ENCODE measurements at places on chromosomes 6 and 20.

DNA sequence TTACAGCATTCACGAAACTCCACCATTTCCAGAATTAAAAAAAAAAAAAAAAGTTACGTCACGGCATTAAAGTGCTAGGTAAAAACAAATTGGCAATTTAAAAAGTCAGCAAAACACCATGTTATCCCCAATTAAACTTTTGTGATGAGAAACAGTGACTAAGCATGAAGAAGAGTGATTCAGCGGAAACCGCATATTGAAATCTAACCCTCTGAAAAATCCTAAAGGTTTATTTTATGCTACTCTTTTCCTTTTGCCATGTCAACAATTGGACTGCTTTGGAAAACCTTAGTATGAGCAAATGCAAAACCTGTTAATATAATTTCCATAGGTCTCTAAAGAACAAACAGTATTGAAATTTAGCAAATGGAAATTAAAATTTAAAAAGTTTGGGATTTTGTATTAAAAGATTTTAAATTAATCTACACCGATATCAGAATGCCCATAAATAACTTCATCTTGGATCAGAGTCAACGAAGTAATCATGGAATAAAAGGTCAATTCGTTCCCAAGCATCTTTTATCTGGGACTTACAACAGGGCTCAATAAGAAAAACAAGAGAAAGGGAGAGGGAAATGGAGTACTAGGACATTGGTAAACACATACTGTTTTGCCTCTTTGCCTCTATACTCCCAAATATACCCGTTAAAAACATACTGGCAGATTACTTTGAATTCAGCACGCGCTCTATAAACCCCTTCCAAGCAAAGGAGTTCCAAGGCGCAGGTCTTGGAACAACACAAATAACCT lies 1.1 kb downstream of the FBXO30 start:
- no peak for DNase-seq

DNA sequence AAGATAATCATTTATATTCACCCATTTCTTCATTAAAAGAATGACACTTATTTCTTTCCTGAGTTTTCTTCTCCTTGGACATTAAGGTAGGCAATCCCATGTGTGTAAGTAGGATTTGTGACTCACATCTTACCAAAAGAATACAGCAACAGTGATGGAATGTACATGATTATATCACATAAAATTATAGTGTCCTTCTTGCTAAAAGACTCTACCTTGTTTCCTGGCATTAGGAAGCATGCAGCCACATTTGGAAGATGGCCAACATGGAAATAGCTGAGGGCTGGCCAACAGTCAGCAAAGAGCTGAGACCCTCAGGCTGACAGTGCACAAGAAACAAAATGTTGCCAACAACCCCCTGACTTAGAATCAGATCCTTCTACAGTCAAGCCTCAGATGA lies 327.9 kb upstream of the MARCKS start:
- DNase-seq: no peak

DNA sequence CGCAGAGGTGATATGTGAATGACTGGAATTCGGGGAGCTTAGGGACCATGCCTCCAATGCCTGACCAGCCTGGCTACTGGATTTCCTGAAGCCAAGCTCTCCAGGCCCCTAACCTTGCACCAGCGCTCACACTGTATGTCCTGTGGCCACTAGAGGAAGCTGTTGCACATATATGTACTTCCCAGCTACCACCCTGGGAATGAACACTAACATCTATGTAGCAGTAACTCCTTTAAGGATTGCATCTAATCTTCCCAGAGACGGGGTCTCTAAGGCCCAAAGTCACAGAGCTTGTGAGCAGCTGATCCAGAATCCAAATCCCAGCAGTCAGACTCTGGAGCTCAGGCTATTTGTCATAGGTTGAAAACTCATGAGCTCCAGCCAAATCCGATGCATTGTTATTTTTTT lies 20.4 kb upstream of the BPIFB1 start:
- DNase-seq: no peak

DNA sequence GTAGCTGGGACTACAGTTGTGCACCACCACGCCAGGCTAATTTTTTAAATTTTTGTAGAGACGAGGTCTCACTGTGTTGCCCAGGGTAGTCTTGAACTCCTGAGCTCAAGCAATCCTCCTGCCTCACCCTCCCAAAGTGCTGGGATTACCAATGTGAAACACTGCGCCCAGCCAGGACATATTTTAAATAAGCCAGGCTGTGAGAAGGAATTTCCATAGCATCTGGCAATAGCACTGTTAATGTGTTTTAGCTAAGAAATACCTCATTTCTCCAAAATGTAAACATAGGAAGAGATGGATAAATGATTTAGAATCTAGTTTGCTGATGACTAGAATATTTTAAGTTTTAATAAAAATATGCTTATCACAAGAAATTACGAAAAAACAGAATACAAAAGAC lies 27.0 kb upstream of the SLA2 start:
- DNase-seq: no peak

- no peak for DNase-seq
Measured at GRCh38 chr20:32580970-32581838, 3.9 kb downstream of the NOL4L start.

DNA sequence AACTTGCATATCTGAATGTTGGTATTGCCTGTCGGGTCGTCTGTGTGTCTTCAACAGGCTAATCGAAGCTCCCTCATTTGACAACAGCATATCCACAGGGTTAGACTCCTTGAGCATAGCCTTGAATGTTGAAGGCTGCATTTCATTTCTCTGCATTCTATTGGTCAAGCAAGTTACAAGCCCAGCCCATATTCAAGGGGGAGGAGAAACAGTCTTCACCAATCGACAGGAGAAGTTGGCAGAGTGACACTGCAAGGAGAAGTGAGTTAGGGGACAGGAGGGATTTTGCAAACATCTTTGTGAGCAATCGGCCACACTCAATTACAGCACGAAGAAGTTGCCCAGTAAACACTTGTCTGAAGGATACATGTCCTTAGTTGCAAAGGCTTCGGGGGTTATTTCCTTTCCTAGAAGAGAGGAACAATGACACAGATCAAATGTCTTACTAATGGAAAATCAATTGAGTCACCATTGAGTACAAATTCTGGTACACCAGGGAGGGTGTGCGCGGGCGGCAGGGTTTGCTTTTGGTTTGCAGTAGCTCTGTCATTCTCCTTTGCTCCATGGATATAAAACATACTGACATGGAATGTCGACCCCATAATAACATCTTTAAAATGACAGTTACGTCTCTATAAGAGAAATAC lies 60.6 kb upstream of the NT5E start:
- DNase-seq: no peak

DNA sequence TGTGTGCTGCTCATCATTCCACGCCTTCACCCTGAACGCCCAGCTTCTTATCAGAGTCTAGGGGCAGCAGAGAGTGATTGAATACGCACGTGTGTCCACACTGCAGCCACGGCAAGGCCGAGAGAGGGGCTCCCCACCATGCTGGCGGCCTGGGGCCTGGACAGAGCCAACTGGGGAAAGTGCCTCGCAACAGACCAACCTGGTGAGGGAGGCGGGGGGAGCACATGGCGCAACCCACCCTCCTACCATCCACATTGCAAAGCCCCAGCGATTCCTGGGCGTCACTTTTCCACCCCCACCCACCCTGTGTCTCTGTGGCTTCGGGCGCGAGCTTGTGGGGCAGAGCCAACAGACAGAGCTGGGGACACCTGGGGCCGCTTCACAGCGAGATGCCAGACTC lies 66.4 kb upstream of the DUSP22 start:
- no peak for DNase-seq

GRCh38 chr6:144364782-144365181 lies 79.6 kb downstream of the UTRN start:
- no peak for DNase-seq

DNA sequence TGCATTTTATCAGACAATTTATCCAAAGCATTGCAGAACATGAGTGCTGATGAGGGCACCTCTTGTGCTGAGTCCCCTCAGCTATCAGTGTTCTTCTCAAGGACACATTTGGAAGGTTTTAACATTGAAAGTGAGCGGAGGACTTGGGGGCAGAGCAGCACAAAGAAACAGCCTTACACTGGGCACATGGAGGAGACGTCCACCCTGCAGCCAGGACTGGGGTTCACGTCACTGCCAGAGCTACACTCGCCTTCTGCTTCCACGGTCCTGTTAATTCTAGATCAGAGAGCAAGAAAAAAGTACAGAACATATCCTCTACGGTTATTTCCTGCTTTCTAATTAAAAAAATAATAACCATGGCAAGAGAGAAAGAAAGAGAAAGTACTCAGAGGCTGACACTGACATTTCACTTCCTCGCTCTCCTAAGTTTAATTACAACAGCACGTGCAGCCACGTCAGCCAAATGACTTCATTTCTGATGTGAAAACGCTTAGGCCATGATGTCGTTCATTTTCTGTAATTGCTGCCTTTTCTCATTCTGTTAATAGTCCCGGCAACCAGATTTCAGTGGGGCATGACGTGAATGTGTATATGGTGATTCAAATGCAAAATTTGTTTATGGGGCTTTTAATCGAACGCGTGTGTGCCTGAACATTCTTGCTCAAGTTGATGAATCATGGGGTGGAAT lies 5.1 kb downstream of the PRND start:
- DNase-seq: no peak

DNA sequence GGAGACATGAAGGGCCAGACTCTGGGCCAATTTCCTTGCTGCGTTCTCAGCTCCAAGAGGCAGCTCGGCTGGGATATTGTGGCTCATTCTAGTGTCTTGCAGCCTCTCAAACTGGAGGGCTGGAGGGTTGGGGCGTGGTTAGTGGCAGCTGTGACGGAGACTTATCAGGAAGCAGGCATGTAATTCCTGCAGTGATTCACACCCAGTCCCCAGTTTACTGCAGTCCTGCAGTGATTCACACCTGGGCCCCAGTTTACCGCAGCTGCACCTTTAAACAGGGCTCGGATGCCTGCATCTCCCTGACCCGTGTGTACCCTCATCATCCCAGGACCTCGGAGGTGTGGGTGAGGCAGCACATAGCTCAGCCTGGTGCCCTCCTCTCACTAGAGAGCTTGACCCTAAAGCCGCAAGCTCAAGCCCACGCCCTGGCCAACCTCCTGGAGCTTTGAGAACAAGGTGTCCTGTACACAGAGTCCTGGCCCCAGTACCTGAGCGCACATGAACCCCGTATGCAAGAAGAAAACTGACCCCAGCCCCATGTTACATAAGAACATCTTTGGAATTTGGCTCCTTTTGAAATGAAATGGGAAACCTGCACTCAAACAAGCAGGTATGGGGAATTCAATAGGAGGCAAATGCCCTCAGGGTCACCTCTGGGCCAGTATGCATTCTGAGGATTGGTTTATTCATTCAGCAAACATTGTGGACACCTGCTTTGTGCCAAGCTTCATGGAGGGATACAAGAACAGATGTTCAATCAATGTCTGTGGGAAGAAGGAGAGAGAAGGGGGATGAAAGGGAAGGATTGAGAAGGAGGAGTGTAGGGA lies 55.3 kb upstream of the FAM83D start:
- no peak for DNase-seq

DNA sequence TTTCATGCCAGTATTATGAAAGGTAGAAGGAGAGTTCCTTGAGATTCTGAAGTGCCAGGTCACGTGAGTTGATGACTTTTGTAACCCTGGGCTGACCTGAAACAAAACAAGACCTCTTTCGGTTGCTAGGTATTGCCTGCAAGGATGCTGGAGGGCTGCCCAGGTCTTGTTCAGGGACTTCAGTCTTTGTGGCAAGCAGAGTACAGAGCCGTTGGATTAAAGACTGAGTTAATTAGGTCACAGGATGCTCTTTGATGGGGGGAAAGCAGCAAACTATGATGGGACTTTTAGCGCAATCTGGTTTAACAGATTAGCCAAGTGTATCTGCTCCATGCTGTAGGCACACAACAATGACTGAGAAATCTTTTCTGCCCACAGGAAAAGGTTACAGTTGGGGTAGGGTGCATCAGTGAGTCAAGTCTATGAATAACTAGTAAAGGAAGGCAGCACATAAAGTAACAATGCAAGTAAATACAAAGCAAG lies 12.8 kb upstream of the ELOVL5 start:
- DNase-seq: no peak

- DNase-seq: no peak
Measured at GRCh38 chr20:52577696-52578095, 386.1 kb upstream of the ZFP64 start.

GRCh38 chr6:125117818-125118217 lies 35.8 kb upstream of the TPD52L1 start:
- no peak for DNase-seq

DNA sequence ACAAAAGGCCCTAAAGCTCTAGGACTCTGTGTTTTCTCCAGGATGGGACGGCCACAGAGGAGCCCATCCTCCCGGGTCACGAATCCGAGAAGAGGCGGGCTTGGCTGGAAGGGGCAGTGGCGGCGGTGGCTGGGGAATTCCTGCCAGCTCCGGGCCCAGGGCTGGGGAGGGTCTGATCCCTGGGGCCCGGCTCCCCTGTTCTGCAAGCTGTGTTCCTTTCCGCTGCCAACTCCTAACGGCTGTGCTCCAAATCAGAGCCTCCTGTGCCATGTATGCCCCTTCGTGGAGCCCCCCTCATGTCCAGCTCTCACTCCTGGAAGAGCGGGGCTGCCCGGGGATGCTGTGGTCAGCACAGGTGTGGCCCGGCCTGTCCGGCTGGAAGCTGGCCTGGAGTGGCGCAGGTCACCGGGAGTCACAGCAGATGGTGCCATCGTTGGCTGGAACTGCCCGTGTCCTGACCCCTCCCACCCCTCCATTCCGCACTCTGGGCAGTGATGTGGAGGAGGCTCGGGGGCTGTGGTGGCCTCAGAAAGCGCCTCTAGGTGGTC lies 88.2 kb upstream of the MPC1 start:
- DNase-seq: no peak

DNA sequence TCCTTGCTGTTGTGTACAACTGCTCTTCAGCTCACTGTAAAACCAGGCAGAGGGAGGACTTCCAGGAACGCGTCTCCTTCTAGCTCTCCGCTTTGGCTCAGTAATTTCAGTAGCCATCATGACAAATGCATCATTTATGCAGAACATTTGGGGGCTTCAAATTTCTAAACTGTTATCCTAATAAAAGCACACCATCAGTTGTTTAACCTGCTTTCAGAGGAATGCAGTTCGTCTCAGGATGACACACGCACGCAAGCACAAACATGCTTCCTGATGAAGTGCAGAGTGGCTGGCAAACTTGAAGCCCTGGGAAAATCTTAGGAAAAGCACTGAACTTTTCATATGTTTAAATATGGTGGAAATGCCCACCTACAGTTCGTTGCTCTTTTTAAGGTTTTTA lies 24.4 kb downstream of the SLC22A23 start:
- DNase-seq: no peak

DNA sequence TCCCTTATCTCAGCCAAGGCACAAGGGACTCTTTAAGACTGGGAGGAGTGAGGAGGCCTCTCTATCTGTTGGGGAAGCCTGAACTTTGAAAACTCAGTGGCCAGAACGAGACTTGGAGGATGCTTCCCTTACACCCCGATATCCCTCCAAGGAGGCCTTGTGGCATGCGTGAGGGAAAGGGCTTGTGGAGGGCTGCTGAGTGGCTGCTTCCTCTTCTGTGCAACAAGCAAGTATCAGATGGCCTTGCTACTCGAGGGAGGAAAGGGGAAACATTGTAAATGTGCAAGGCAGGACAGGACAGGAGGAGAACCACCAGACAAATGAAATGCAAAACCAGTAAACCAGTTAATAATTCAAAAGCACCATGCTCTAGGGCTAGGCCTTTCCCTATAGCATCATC lies 306.5 kb upstream of the MAP3K7 start:
- no peak for DNase-seq

All from tibial nerve (tissue), 4 donors.